ENCODE measurements at places on chromosomes 1 and 21.

DNA sequence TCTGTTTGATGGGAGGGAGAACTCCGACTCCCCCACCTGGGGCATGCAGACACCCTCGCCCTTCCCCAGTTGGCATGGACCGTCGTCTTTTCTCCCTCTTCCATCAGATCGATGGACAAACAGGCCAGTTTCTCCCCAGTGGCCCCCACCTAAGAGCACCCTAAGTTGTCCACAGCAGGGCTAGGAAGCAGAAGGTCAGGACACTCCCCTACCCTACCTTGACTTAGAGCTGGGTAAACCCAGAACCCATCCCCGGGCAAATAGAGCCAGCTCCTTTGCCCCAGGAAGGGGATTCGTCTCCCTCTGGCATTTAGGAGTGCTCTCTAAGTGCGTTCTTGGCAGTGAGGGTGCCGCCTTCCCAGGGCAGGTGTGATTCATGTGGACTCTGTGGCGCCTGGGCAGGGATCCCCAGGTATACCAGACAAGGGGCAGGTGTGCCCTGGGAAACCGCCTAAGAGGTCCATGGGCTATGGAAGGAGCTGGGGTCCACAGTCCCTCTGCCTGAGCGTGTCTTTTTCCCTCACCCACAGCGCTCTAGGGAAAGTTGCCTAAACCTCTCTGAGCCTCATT, 2.7 kb upstream of the RUNX3 start:
- DNase-seq, result no peak

DNA sequence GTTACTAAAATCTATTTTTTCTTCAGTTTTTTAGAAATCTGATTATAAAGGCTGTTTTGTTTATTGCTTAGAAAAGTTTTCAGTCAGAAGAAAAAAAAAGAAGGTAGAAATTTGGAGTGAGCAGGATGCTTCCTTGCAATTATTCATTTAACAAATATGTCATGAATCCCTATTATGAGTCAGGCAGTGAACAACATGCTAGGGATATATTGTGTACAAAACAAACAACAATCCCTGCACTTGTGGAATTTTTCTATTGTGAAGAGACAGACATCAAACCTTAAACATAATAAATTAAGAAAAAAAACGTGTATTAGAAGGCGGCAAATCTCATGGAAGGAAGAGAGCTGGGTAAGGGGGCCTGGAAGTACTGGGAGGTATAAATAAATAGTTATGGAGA, 664.1 kb upstream of the CAMK1G start:
- DNase-seq, result no peak

GRCh38 chr1:115557715-115558114, 84.1 kb upstream of the VANGL1 start:
- peak; percentile 1 for DNase-seq

DNA sequence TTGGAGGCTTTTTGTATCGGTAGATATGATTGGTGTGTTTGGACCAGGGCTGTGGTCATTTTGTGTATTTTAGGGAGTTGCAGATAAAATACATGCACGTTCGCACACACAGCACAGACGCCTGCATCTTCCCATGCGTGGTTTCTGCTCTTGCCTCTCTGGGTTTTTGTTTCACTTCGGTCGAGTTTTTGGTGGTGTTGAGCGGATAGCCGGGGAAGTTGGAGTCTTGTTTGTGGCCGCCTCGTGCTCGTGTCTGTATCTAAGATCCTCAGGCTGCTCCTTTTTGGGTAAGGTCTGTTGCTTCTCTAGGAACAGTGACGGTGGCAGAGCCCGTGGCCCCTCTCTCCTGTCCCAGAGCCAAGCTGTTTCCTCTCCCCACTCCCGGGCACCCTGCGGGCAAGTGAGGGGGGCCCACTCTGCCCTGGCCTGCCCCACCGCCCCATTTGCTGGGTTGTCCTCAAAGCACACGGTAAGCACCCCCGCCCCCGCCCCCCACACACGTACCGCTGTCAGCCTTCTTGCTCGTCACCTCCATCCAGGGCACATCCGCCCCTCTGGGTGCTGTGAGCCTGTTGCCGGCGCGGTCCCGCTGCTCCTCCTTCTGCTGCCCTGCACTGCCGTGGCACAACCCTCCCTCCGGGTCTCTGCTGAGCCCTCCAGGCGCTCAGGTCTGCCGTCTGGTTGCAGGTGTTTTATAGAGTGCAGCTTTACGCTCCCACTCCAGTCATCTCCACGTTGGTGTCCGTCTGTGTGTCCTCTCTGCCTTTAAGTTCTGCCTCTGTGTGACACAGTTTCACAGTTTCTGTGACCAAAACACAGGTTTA, 51.9 kb downstream of the AGPAT3 start:
- no peak for DNase-seq

- no peak for DNase-seq
Measured at GRCh38 chr1:55043011-55043410, 3.7 kb downstream of the PCSK9 start.

GRCh38 chr1:217067642-217068041, 344.4 kb upstream of the ESRRG start:
- no peak for DNase-seq

- no peak for DNase-seq
Measured at GRCh38 chr1:89546082-89546889, 21.7 kb downstream of the LRRC8B start.

GRCh38 chr1:217718873-217719272, 87.7 kb downstream of the SPATA17 start:
- peak; percentile 7 for DNase-seq

DNA sequence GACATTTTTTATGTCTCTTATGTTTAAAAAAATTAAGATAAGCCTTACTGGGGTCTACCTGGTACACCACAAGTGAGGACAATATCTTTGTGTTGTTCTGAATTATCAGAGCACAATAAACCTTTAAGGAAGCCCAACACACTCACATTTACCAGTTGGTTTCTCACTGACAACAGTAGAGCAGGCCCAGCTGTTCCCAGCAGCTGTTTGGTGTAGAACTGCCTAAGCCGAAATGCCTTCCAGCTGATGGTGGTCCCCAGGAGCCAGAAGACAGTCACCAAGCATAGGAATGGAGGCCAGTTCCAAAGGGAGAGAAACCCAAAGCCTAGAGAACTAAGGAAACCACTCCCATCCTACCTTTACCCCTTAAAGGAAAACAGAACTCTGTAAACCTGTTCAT, 428.6 kb upstream of the CAMK1G start:
- DNase-seq, result no peak

- DNase-seq, result no peak
Measured at GRCh38 chr1:32333251-32333963, 2.6 kb downstream of the MARCKSL1 start.

GRCh38 chr1:232456714-232457113, 173.2 kb downstream of the SIPA1L2 start:
- no peak for DNase-seq

DNA sequence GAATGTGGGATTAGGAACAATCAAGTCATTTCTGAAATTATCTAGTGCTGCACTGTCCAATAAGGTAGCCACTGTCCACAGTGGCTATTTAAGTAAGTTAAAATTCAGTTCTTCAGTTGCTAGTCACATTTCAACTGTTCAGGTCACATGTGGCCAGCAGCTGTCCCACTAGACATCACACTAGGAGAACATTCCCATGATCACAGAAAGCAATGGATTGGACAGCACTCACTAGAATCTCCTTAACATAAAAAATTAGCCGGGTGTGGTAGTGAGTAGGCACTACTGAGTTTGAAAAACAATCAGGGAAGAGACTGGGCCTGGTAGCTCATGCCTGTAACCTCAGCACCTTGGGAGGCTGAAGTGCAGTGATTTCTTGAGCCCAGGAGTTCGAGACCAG, 33.6 kb downstream of the NUP133 start:
- no peak for DNase-seq

DNA sequence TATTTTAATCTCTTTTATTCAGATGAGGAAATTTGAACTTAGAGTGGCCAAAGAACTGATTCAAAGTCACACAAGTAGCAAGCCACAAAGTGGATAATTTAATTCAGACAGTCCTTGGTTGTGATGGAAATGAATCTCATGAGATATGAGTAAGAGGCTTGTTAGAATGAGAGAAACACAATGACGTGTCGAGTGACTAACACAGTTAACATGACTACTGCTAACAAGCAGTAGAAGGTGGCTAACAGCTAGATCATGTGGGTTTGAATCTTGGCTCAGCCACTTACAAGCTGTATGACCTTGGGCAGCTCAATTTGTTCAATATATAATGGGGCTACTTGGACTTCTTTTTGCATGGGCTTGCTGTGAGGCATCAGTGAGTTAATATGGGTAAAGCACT, 104.5 kb upstream of the LMO4 start:
- no peak for DNase-seq

GRCh38 chr1:179441501-179441900, 75.7 kb downstream of the AXDND1 start:
- DNase-seq, result no peak

DNA sequence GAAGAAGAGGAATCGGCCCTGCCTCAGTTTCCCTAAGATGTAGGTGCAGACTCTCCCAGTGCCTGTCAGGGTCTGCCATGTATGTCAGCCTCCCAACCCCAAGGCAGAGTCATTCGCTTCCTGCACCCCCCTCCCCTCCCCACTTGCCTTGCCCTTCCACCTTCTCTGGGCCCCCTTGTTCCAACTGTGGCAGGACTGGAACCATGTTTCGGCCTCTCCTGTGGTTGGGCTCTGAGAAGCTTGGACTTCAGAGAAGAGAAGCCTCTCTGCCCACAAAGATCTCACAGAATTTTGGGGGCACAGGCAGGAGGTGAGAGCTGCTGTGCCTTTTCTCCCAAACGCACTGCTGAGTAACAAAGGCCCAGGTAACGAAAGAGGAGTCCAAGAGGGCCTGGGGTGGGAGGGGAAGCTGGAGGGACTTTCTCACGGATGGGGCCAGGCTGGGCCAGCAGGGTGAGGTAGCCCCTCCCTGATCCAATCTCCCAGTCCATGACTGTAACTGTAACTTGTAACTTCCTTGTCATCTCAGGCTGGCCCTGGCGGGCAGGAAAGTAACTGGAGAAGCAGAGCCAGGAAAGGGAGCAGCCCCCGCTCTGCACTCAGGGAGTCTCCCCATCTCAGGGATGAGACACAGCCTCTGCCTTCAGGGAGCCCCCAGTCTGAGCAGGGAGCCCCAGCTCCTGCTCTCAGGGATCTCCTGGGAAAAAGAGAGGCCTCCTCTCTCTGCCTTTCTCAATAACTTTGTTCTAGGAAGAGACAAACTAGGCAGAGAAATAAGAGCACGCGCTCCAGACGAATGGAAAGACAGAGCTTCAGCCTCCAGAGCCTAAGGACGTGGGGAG, 11.3 kb downstream of the CRABP2 start:
- no peak for DNase-seq

DNA sequence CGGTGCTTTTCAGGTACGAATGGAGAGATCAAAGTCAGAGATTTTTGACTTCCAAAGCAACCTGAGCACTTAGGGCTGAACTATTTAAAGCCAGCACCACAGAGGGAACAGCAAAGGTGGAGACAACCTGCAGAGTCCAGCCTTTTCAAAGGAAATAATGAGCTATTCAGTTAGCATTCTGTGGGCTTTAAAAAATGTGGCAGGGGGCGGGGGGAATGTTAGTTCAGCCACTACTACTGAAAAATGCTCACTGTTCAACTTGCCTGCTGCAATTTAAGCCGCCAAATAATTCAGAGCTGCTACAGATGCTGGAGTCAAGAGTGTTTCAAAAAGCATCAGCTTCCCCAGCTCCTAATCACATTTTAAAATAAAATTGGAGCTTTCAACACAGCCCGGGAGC, 473.3 kb upstream of the PLXNA2 start:
- no peak for DNase-seq

- DNase-seq, result no peak
Measured at GRCh38 chr1:169784102-169784501, 10.6 kb downstream of the METTL18 start.

GRCh38 chr1:157781048-157781447, 4.1 kb upstream of the FCRL2 start:
- no peak for DNase-seq

DNA sequence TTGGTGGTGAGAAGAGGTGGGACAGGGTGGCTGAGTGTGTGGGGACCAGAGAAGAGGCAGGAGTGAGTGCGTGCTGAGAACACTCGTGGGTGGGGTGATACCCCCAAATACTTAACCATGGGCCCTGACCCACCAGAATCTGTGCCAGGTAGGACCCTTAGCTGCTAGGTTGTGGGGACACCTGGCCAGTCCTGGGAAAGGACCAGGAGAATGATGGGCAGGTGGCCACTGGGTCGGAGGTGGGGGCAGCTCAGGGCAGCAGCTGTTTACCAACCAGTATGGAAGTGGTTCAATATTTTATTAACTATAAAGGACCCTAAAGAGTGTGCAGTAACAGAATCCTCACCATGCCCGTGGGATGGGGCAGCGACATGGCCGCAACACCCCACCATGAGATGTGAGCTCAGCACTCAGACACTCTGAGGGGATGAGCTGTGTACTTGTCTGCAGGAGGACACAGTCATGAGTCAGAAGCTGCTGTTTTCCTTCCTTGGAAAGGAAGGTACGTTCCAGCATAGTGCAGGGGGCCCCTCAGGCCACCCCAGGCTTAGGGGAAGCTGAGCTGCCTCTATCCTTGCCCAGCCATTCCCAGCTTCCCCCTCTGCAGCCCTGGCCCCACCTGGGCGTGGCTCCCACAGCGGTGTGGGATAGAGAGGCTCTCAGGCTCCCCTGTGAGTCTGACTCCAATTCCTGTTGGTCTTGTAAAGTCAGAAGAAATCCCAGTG, 25.4 kb downstream of the TEX35 start:
- no peak for DNase-seq

- no peak for DNase-seq
Measured at GRCh38 chr1:184622136-184622823, 132.4 kb downstream of the EDEM3 start.

DNA sequence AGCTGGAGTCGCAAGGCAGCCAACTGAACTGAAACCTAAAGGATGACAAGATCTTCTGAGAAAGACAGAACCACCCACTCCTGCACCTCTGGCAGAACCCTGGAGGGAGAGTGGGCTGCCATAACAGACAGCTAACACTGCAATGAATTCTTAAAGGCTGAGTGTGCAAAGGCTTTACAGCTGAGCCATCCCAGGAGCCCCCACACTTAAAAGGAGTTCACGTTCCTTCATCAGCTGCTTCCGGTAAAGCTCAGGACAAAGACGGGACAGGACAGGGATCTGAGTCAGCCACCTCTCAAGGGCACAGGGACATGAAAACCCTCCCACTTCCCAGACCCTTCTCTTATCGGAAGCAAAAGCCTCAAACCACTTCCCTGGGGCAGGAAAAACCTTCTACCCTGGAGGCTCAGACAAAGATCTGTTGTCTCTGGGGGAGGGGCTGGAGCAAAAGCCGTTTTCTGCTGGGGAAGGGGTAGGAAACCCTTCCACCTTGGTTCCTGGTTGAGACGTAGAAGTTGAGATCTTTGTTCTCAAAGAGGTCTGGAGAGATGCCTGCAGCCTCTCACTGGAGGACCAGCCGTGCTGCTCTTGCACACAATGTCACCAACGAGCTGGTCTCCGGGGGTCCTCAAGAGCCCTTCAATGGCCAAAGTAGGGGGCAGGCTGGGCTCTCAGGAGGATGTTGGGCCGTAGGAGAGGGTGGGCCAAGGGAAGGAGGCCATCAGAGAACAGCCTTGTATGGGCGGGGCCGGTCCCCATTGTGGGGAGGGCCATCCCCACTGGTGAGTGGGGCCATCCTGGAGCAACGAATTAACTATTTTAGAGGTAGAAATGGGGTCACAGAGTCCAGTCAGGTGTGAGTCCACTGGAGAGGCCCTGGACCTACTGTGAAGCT, 452.4 kb downstream of the PTPRU start:
- peak; percentile 56 for DNase-seq

- DNase-seq, result no peak
Measured at GRCh38 chr1:230622151-230622550, 20.1 kb upstream of the COG2 start.
